ENCODE measurements at places on chromosomes 12 and 14. TPM values are rescaled to one million over a fixed set of nuclear protein-coding genes. Genes with fewer than 3 reads are reported as not detected.

MPHOSPH9 gene
- 14.4 TPM for total RNA-seq

GCH1 gene
- 4.7 TPM for total RNA-seq

OTOGL gene
- 1.5 TPM for total RNA-seq

TMTC1 gene
- 129 TPM for total RNA-seq

CLEC4D gene
- total RNA-seq = not detected

GZMH gene
- 0.81 TPM for total RNA-seq

SARNP gene
- total RNA-seq = 66.9 TPM

ABCC9 gene
- 105 TPM for total RNA-seq

FAM216A gene
- total RNA-seq = 5.1 TPM

RAD51B gene
- 6.6 TPM for total RNA-seq

STYK1 gene
- total RNA-seq = 0.62 TPM

GRCh38 chr12:111189792-111190191 lies 179.1 kb downstream of the PHETA1 start:
- no peak for ATAC-seq

GRCh38 chr14:23409966-23410635 lies 2.0 kb upstream of the MYH6 start:
- ATAC-seq = no peak

GRCh38 chr14:21999402-21999801 lies 325.8 kb upstream of the OR4E1 start:
- ATAC-seq = no peak

DNA sequence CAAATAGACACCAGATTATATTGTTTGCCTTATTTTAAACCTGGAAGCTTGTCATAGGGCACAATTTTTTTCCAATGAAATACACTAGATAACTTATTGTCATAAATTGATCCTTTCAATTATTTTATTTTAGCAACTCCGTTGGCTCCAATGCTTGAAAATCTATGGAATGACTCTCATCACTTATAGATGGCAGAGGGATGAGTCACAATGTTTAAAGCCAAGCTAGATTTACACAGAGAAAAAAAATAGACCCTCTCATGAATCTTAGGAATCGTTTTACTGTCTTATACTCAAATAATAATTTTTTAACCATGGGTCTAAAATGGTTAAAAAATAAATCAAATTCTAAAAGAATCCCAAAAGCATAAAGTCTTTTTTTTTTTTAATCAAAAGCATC lies 1276.6 kb upstream of the FLRT2 start:
- no peak for ATAC-seq

GRCh38 chr12:62801796-62802195 lies 133.2 kb downstream of the PPM1H start:
- no peak for ATAC-seq

DNA sequence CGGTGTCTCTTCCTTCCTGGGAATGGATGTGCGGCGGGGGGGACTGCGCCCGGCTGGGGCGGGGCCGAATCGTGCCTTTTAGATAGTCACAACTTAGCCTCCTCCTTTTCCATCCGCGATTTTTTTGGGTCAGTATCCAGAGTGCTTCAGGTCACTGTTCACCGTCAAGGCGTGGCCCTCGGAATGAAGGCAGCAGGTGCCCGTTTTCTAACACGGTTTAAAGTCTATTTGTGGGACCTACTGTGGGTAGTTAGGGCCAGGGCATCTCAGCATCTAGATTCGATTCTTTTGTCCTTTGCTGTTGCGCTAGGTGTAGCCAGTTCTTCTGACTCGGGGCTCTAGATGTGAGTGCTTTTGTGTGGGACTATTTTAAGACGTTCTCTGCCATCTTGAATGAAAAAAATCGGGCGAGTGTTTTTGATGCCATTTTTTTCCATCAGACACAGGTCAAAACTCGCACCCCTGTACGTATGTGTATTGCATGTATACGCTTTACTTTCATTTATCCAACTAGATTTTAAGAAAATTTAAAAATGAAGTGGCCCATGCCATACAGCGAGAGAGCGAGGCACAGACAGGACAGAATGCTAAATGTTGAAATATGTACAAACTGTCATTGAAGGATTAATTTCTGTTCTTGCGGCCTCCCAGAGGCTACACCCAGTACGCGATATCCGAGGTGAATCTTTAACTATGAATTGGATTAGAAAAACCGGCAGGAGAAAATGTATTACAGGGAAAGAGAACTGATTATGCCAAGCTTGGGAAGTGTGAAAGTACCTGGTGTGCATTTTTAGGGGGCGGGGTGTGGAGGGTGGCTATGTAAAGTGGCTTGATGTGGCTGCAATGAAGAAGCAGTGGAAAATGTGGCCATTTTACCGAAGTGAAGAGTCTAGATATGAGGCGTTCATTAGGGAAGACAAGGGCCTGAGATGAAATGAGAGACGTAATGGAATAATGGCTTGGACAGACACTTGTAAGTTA lies 835 bp downstream of the VEZT start:
- ATAC-seq = no peak

- ATAC-seq = no peak
Measured at GRCh38 chr14:95495076-95495475, 21.4 kb downstream of the SYNE3 start.

GRCh38 chr12:91252341-91252740 lies 69.7 kb upstream of the DCN start:
- ATAC-seq = no peak

DNA sequence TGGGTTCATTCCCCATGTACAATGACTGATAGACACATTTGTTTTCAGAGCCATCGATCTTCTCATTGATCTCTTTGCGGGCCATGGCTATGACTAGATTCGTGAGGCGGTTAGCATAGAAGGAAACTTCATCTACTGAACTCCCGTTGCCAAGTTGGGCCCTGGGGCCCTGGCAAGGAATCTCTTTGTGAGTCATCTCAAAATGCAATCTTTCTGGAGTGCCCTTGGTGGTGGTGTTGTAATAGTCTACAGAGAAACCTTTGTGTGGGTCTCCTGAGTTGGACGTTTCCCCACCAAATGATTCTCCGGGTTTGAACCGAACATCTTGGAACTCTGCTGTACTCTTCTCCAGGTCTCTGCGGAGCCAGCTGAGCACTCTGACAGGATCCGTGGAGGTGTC lies 20.4 kb downstream of the AKAP3 start:
- ATAC-seq = no peak

DNA sequence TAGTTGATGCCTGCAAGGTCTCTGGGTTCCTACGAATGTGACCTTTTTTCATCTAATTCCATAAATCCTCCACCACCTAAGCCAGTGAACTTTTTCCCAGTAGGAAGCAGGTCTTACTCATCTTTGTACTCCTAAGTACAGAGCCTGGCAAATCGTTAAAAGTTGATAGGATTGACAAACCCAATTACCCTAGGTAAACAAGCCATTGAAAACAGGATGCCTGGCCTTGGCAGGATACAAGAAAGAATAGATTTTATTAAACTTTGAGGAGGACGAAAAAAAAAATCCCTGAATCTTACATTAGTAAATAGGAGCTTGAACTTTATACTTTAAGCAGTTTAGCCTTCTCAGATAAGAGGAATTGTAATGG lies 5.6 kb downstream of the TBPL2 start:
- ATAC-seq = no peak

- ATAC-seq = no peak
Measured at GRCh38 chr12:120429368-120429767, 8.5 kb upstream of the COX6A1 start.

- no peak for ATAC-seq
Measured at GRCh38 chr12:58584880-58585279, 335.4 kb downstream of the LRIG3 start.

- ATAC-seq = no peak
Measured at GRCh38 chr14:76007852-76008251, 22.3 kb downstream of the IFT43 start.

DNA sequence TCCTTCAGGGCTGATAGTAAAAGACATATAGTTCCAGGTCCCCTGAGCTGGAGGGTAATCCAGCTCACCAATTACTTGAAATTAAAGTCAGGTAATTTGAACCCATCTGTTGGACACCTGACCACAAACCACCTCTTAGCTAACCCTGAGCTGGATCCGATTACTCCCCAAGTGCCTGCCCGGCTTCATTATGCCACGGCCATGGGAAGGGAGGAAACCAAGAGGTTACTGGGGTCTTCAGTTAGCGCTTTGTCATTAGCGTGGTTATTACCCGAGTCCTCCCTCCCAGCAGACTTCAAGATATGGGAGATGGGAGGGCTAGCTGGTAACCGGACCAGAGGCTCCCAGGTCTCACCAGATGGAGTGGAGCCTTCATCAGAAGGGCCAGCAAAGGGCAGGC lies 1071.4 kb downstream of the BCL11B start:
- no peak for ATAC-seq

GRCh38 chr12:57853864-57854556 lies 7.5 kb upstream of the CTDSP2 start:
- ATAC-seq = no peak

Data from gastroesophageal sphincter (tissue), 4 donors.